Urinary bladder (tissue), 4 donors: ENCODE measurements at places on chromosomes 5 and 9. TPM values are rescaled to one million over a fixed set of nuclear protein-coding genes. Genes with fewer than 3 reads are reported as not detected.

The TLR4 gene
- polyA plus RNA-seq: 5.6 TPM

The ST8SIA4 gene
- polyA plus RNA-seq: 1.7 TPM

The ADRA1B gene
- 0.29 TPM for polyA plus RNA-seq

DNA sequence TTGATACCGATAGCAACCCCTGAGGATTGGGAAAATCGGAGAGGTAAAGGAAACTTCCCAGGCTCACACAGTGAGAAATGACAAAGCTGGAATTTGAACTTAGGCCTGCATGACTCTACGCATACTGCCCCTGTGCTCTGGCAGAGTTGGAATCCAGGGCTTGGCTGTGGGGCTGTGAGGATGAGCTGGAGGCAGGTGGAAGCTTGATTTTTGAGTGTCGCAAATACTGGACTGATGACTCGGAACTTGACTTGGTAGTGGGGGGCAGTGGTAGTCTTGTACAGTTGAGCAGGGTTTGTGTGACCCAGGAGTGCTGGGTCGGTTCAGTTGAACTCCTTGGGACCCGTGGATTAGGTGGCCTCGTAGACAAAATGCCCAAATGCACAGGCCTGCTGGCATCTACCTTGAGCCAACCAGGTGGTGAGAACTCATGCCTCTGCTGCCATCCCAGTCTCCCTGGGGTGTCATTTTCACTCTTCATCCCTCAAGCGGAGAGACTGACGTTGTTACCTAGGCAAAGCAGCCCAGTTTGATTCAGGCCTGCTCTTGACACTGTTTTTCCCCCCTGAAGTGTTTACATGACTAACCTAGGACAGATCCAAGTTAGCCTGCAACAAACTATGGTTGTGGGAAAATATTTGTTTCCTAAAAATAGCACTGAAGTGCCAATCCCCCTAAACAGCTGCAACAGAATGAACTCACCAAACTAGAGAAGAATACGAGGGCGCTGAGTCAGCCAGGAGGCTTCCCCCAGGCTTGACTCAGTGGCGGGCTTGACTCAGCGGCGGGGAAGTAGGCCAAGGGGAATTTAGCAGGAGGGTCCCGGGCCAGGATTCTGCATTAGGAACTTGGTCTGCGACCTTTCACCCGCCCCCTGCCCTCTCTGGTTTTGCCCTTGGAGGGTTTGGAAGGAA lies 45.7 kb upstream of the ORM1 start:
- DNase-seq: no peak

DNA sequence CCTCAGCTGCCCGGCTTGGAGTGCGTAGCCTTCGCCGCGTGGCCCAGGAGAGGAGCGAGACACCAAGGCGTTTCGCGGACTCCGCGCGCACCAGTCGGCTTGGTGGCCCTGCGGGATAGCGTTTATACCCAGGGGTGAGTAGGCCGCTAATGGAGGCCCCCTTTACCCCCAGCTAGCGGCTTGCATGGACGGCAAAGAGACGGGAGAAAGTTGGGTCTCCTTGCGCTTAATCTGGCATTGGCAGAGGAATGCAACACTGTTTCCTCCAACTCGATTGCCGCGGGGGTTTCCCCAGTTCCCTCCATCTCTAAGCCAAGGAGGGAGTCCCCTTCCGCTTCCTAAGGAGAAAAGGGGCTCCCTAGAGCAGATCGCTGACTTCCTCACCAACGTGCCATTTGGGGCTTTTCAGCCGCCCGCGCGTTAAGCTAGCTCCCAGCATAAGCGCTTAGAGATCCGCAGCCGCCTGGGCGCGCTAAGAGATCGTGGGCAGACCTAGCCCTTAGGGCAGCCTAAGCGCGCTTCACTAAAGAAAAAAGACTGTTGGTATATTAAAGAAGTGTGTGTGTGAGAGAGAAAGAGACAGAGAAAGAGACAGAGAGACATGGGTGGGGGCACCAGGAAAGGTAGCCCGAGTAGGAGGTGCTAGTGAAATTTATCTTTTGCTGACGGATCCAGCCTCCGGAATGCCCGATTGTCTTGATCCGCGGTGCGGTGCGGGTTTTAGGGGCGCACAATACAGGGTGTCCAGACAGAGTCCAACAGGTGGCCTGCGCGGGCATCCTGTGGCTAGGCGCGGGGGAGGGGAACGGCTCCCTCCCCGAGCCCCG lies 597.9 kb upstream of the SGCD start:
- no peak for DNase-seq

- no peak for DNase-seq
Observed at GRCh38 chr9:131943351-131943841, 136.3 kb downstream of the MED27 start.

DNA sequence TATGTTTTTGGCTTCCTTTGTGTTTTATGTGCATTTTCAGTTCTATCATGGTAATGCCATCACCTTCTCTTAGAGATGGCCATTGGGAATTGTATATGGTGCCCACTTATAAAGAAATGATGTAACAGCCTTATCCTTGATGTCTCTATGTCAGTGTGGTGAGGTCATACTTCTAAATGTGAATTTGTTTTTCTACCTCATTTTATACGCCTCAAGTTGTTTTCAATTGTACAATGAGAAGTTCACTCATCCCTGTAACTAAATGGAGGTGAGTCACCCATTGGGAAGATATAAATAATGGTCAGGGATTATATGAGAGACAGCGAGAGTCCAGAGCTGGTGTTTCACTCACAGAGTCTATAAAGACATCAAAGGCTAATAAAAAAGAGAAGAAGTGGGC lies 402.4 kb downstream of the AGTPBP1 start:
- DNase-seq: no peak

DNA sequence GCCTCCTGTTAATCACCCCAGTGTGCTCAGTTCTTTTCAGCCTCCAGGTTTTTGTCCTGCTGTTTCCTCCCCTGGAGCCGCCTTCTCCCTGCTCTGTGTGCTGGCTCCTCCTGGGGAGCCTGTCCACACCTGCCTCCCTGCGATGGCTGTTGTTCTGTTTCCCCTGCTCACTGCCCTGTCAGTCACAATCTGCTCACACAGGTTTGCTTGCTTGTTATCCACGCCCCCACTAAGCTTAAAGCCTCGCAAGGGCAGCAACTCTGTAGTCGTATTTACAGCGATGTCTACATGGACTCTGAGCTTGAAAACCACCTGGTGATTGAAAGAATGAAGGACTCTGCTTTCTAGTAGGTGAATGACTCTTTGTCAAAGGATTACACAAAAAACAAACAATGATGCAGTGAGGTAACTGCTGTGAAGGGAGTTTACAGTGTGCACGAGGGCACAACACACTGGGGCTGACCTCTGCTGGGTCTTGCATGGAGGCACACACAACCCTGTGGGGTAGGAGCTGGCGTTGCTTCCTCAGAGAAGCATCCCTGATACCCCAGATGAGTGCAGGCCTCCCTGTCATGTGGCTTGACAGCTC lies 39.6 kb upstream of the TEX48 start:
- no peak for DNase-seq
